ENCODE measurements at places on chromosomes 12 and 14. TPM values are rescaled to one million over a fixed set of nuclear protein-coding genes. Genes with fewer than 3 reads are reported as not detected.

GRCh38 chr12:94534774-94535509 is 75.3 kb upstream of the CEP83 start:
- H3K4me1 ChIP-seq = peaks cover 32% of the 10 kb centered on the region
- peak overlapping the region; percentile 95 for H3K27ac ChIP-seq
- peak overlapping the region; percentile 74 for H3K4me3 ChIP-seq
- peaks cover 9% of the 10 kb centered on the region for H3K27me3 ChIP-seq

Gene TRMT5
- 16.6 TPM for total RNA-seq

Gene P2RX7
- total RNA-seq = not detected

GRCh38 chr12:38053113-38053512 is 263.5 kb upstream of the ALG10B start:
- H3K27ac ChIP-seq = no peak overlapping the region
- no peak for DNase-seq
- no peak overlapping the region for H3K4me3 ChIP-seq
- peaks cover 19% of the 10 kb centered on the region for H3K36me3 ChIP-seq
- peaks cover 18% of the 10 kb centered on the region for H3K27me3 ChIP-seq
- H3K4me1 ChIP-seq = no peaks in the 10 kb centered on the region

- H3K27ac ChIP-seq = no peak overlapping the region
- peaks cover 4% of the 10 kb centered on the region for H3K4me1 ChIP-seq
- H3K27me3 ChIP-seq = no peaks in the 10 kb centered on the region
- no peak overlapping the region for H3K4me3 ChIP-seq
Observed at GRCh38 chr14:80621701-80622100, 319.8 kb downstream of the CEP128 start.

- H3K27me3 ChIP-seq = no peaks in the 10 kb centered on the region
- H3K4me3 ChIP-seq = no peak overlapping the region
- H3K4me1 ChIP-seq = no peaks in the 10 kb centered on the region
- no peak for DNase-seq
- no peak overlapping the region for H3K27ac ChIP-seq
Observed at GRCh38 chr12:67827820-67828383, 161.3 kb upstream of the IFNG-AS1 start.

Gene TESPA1
- not detected for total RNA-seq

Gene CAPZA3
- not detected for total RNA-seq

Gene GLS2
- total RNA-seq = 0.91 TPM

Gene ABCD2
- 4.2 TPM for total RNA-seq

Gene PLEK2
- total RNA-seq = not detected

DNA sequence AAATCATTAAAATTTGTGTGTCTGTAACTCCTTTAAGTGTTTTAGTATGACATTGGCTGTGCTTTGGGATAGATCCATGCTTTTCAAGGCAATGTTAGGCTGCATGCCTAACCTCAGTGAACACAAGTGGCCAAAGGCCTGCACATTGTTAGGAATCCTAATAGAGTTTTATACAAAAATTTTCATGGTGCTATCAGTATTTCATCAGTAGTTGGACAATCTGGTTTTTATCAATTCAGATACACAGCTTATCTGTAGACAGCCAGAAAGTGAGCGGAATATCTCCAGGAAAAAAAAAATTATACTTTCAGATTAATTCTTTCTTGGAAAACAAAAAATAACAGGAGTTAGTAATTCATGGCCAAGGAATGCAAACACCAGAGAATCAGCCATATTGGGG is 324.0 kb upstream of the PDE3A start:
- H3K36me3 ChIP-seq = no peaks in the 10 kb centered on the region
- H3K27ac ChIP-seq = no peak overlapping the region
- DNase-seq = no peak
- no peak overlapping the region for H3K4me3 ChIP-seq

GRCh38 chr12:84986117-84986516 is 50.0 kb downstream of the TSPAN19 start:
- no peaks in the 10 kb centered on the region for H3K27me3 ChIP-seq
- H3K4me3 ChIP-seq = no peak overlapping the region
- no peak for DNase-seq
- no peaks in the 10 kb centered on the region for H3K36me3 ChIP-seq
- no peak overlapping the region for H3K27ac ChIP-seq

DNA sequence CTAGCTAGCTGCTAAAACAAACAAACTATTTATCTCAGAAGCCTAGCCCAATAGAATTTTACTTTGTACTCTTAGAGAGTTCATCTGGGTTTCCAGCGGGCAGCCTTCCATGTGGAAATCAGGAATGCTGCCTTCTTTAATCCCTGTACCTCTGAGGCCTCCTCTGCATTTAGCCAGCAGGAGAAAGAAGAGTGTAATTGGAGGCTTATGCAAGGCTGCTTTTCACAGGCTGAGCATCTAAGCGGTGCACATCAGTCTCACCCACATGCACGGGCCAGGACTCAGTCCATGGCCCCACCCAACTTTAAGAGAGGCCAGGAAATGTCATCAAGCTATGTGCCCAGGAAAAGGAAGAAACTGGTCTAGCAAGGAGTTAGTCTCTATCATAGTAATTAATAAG is 14.0 kb upstream of the PTGDR start:
- no peak overlapping the region for H3K4me3 ChIP-seq
- no peaks in the 10 kb centered on the region for H3K4me1 ChIP-seq
- H3K27me3 ChIP-seq = no peaks in the 10 kb centered on the region
- no peak for DNase-seq
- H3K36me3 ChIP-seq = no peaks in the 10 kb centered on the region

- H3K36me3 ChIP-seq = peaks cover 7% of the 10 kb centered on the region
- H3K4me1 ChIP-seq = peaks cover 29% of the 10 kb centered on the region
- DNase-seq = no peak
- H3K4me3 ChIP-seq = no peak overlapping the region
- no peak overlapping the region for H3K27ac ChIP-seq
Observed at GRCh38 chr12:5210179-5210922, 166.7 kb downstream of the KCNA5 start.

Gene APEX1
- 265 TPM for total RNA-seq

Gene SIX1
- total RNA-seq = 79.6 TPM

DNA sequence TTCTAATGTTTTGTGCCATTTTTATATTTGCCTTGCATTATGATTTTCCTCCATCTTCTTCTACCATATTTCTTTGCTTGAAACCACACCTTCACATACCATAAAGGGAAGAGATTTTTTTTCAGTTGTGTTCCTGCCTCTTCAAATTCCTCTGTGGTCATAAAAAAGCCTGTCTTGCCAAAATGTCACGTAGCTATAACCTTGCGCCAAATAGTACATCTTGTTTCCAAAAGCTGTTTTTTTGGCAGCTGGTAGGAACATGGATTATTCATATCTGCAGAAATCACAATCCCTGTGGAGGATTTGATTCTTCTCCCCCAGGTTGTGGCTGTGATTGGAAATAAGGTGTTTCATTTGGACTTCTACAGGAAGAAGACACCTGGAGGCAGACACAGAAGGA is 133.6 kb upstream of the SLC35F4 start:
- H3K36me3 ChIP-seq = no peaks in the 10 kb centered on the region
- H3K27ac ChIP-seq = no peak overlapping the region
- H3K4me3 ChIP-seq = no peak overlapping the region
- DNase-seq = no peak

Gene KLHDC1
- total RNA-seq = 0.98 TPM

- peaks cover 9% of the 10 kb centered on the region for H3K27me3 ChIP-seq
- H3K36me3 ChIP-seq = peaks cover 12% of the 10 kb centered on the region
- no peak overlapping the region for H3K4me3 ChIP-seq
- no peak for DNase-seq
- H3K4me1 ChIP-seq = no peaks in the 10 kb centered on the region
Observed at GRCh38 chr12:132672116-132672515, 15.0 kb downstream of the POLE start.

DNA sequence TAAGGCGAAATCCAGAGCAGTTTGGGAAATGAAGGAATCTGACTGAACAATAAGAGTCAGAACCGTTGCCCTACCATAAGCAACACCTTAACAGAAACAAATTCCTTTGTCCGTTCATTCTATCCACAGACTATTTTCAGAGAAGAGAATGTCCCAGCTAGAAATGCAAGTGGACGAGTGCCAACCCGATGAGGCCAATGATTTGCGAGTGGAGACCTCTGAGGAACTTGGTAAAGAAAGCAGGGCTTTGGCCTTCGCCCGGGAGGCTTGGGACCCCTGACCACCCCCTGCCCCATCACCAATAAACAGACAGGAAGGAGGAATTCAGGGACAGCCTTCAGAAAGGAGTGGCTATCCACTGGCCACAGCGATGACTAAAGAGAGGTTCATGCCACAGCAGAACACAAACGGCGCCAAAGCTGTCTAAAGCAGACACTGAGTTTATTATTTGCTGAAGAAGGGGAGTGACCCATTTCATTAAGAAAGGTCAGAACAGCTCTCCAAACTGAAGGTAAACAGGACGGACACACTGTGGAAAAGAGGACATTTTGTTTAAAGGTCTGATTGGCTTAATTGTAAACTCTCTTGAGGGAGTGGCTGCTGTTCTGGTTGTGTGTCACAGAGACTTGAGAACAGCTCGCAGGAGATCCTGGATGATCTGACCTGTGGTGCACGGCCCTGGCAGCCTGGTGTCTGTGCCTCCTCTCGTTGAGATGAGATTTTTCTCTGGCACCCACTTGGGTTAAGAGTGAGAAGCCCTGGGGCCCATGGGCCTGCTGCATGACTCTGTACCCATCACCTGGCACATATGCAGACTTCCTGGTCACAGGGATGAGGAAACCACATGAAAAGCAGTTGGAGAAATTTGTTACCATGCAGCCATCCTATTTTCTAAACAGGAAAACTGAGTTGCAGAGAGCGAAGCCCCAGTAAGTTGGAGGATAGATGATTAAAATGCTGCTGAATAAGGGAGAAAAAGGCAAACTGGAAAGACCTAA is 142.0 kb upstream of the PZP start:
- H3K27me3 ChIP-seq = peaks cover 3% of the 10 kb centered on the region
- H3K4me1 ChIP-seq = peaks cover 3% of the 10 kb centered on the region
- no peak overlapping the region for H3K27ac ChIP-seq
- no peak overlapping the region for H3K4me3 ChIP-seq
- peaks cover 8% of the 10 kb centered on the region for H3K36me3 ChIP-seq
- no peak for DNase-seq

DNA sequence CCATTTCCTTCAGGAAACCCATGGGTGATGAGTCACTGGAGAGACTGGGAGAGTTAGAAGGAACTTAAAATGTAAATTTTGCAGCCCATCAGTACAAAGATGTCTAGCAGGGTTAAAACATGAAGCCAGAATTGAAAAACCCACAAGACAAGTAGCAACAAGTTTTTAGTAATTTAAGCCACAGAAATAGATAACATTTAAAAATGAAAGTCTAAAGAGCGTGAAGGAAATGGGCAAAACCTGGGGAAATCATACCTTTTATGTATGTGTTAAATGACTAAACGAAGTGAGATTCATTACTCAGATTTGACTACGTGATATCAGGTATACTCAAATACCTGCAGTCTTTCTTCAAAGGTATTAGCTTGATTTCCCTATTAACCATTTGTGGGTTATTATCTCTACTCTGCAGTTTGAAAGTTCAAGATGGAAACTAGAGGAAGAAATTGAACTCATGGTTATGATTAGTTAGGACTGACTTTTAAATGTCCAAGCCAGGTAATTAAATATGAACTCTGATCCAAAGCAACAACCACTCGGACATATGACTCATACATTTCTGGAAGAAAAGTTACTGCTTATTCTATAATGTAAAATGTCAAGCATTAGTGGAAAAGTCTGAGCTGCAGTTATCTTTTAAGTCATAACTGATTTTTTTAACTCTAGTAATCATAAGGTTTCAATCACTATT is 84.1 kb downstream of the ITPR2 start:
- H3K27me3 ChIP-seq = peaks cover 3% of the 10 kb centered on the region
- no peak for DNase-seq
- H3K4me3 ChIP-seq = no peak overlapping the region
- peaks cover 16% of the 10 kb centered on the region for H3K36me3 ChIP-seq
- H3K4me1 ChIP-seq = peaks cover 4% of the 10 kb centered on the region

DNA sequence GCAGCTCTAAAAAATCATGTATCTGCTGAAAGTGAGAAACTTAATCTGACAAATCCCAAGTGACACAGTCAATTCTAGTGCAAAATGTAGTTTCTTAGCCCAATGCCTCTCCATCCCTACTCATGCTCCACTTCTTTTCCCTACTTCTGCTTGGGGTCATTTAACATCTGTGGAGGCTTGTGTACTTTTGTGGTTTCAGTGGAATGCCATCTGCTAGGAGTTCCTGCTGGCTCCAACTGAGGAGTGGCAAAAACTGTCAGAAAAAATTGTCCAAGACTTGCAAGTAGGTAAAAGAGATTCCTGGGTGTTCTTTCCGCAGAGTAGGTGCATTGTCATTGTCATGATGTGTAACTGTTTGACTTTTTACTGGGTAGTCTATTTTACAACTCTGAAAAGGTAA is 12.5 kb upstream of the AVPR1A start:
- DNase-seq = no peak
- no peaks in the 10 kb centered on the region for H3K27me3 ChIP-seq
- no peak overlapping the region for H3K4me3 ChIP-seq

- DNase-seq = no peak
- H3K4me3 ChIP-seq = no peak overlapping the region
- H3K36me3 ChIP-seq = no peaks in the 10 kb centered on the region
- H3K27me3 ChIP-seq = peaks cover 3% of the 10 kb centered on the region
- H3K27ac ChIP-seq = no peak overlapping the region
Observed at GRCh38 chr12:100403446-100403845, 46.6 kb downstream of the SLC17A8 start.

Gene SLC6A13
- total RNA-seq = 0.91 TPM

- H3K4me3 ChIP-seq = no peak overlapping the region
- DNase-seq = no peak
- H3K36me3 ChIP-seq = peaks cover 2% of the 10 kb centered on the region
- no peak overlapping the region for H3K27ac ChIP-seq
- H3K27me3 ChIP-seq = peaks cover 4% of the 10 kb centered on the region
Observed at GRCh38 chr12:27747111-27747820, 32.8 kb upstream of the KLHL42 start.

DNA sequence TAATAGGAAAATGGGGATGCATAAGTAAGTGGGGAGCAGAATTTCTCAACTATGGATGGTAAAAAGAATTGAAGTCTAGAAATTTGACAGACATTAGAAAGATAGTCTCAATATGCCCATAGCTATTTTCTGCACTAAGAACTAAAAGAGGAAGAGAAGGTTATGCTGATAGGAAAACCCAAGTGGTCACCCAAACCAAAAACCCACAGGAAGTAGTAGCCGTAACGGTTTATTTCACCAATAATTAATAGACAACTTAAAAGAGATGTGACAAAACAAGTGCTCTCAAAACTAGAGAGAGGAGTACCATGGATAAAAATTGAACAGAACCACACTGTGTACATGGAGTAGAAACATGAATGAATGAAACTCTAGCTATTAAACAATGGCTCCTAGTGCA is 295.4 kb downstream of the FSCB start:
- H3K36me3 ChIP-seq = no peaks in the 10 kb centered on the region
- H3K4me3 ChIP-seq = no peak overlapping the region
- no peak overlapping the region for H3K27ac ChIP-seq
- no peak for DNase-seq
- H3K27me3 ChIP-seq = no peaks in the 10 kb centered on the region

Gene SP1
- total RNA-seq = 34.8 TPM

Gene MYH7
- total RNA-seq = not detected

Gene TAS2R9
- total RNA-seq = not detected
